Stimulated activated CD4-positive, alpha-beta T cell treated with anti-CD3 and anti-CD28 coated beads, TNF-alpha, amount 100 ng/mL, for 24 hours (primary cell): ENCODE measurements at places on chromosomes 1 and 21.

- no peak for DNase-seq
Measured at GRCh38 chr1:110262846-110263631, 52.9 kb downstream of the KCNC4 start.

GRCh38 chr1:164767752-164768402 is 208.9 kb downstream of the PBX1 start:
- no peak for DNase-seq

DNA sequence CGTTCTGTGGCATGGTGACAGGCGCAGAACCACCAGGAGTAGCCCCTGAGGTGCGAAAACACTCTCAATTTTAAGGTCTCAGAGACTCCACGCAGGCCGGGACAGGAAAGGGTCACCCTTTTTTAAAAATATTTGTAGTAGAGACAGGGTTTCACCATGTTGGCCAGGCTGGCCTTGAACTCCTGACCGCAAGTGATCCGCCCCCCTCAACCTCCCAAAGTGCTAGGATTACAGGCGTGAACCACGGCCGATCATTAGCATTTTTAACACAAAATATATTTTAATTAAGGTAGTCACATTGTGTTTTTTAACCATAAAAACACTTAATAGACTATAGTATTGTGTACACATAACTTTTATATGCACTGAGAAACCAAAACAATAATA is 31.1 kb downstream of the ATP2B4 start:
- no peak for DNase-seq

GRCh38 chr1:33719326-33719725 is 144.6 kb upstream of the HMGB4 start:
- no peak for DNase-seq

- no peak for DNase-seq
Measured at GRCh38 chr1:180376253-180376652, 126.1 kb downstream of the ACBD6 start.

GRCh38 chr1:206923009-206923960 is 1.5 kb upstream of the FCMR start:
- peak; percentile 53 for DNase-seq

GRCh38 chr1:70210820-70211219 is 5.4 kb upstream of the LRRC40 start:
- DNase-seq, result no peak

- DNase-seq, result no peak
Measured at GRCh38 chr1:35851132-35851869, 31.7 kb upstream of the AGO1 start.

DNA sequence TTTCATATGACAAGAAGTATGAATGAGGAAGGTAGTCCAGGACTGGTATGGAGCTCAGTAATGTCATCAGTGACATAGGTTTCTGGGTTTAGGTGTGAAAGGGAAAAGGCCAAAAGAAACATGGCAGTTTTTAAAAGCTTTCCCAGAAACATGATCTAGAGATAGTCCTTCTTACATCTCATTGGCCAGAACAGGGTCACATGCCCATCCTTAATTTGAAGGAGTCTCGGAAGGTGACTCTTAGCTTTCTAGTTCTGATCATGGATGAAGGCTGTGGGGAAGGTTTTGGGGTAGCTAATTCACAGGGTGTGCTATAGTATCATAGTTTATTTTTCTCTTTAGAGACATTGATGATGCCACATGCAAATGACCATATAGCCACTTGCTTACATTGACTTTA is 55.3 kb downstream of the RPS6KC1 start:
- no peak for DNase-seq

- DNase-seq, result no peak
Measured at GRCh38 chr1:157095091-157095490, 4.5 kb downstream of the ETV3L start.

GRCh38 chr1:19043579-19044443 is 87.3 kb upstream of the IFFO2 start:
- no peak for DNase-seq
